ENCODE measurements at places on chromosomes 7 and 10. TPM values are rescaled to one million over a fixed set of nuclear protein-coding genes. Genes with fewer than 3 reads are reported as not detected.

MYH16 gene
- 0.81 TPM for total RNA-seq

VIM gene
- total RNA-seq = 1,796 TPM

PTF1A gene
- total RNA-seq = not detected

FBXL13 gene
- 0.83 TPM for total RNA-seq

MSMB gene
- not detected for total RNA-seq

SKIDA1 gene
- total RNA-seq = 1.1 TPM

CNTNAP2 gene
- total RNA-seq = not detected

MEOX2 gene
- total RNA-seq = not detected

PIK3CG gene
- not detected for total RNA-seq

ZDHHC4 gene
- total RNA-seq = 54.0 TPM

PNLIPRP2 gene
- total RNA-seq = not detected

PDE1C gene
- total RNA-seq = 3.3 TPM

PNLIP gene
- total RNA-seq = not detected

GBX1 gene
- not detected for total RNA-seq

CCL26 gene
- 6.8 TPM for total RNA-seq

CUZD1 gene
- 1.5 TPM for total RNA-seq

LIPJ gene
- not detected for total RNA-seq

CAV1 gene
- total RNA-seq = 603 TPM

HYAL4 gene
- total RNA-seq = not detected

TMEM213 gene
- not detected for total RNA-seq

TEX36 gene
- total RNA-seq = not detected

TLX1 gene
- total RNA-seq = not detected

SLC29A4 gene
- 15.9 TPM for total RNA-seq

C7orf33 gene
- not detected for total RNA-seq

BBIP1 gene
- total RNA-seq = 31.8 TPM

NPTX2 gene
- total RNA-seq = 0.17 TPM

ARF5 gene
- 169 TPM for total RNA-seq

CNPY1 gene
- total RNA-seq = not detected

ADAM22 gene
- 0.06 TPM for total RNA-seq

ZNF487 gene
- total RNA-seq = 3.2 TPM

PLXNA4 gene
- 0.49 TPM for total RNA-seq

FGFBP3 gene
- total RNA-seq = 2.4 TPM

TSC22D4 gene
- 38.3 TPM for total RNA-seq

SUGCT gene
- total RNA-seq = 1.0 TPM

RPP30 gene
- 50.3 TPM for total RNA-seq

KLF14 gene
- not detected for total RNA-seq

WIPF3 gene
- 0.62 TPM for total RNA-seq

ACTR1A gene
- total RNA-seq = 83.8 TPM

Data from A549 treated with ZK216348 at 1 μM for 4 hours (cell line).